ENCODE measurements at places on chromosomes 7 and 10. TPM values are rescaled to one million over a fixed set of nuclear protein-coding genes. Genes with fewer than 3 reads are reported as not detected.

GRCh38 chr7:130953196-130953595 lies 219.2 kb upstream of the KLF14 start:
- no peak overlapping the region for H3K4me3 ChIP-seq
- no peaks in the 10 kb centered on the region for H3K27me3 ChIP-seq

CALCR gene
- total RNA-seq = not detected

DNA sequence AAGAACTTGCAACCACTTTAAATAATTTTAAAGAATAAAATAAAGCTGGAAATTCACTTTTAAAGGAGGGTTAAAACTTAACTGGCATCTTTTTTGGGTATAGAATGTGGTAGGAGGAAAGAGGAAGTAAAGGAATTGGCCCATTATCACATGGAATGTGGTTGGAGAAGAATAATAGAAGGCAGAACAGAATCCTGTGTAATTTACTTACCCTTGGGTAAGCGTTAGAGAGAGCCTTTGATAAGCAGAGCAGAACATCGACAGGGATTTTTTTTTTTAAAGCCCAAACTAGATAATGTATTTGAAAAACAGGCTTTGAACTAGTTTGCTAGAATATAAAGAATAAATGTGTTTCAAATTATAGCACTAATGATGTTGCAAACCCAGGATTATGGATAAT lies 199.8 kb upstream of the KIAA1217 start:
- H3K27ac ChIP-seq = no peak overlapping the region
- DNase-seq = no peak
- H3K27me3 ChIP-seq = no peaks in the 10 kb centered on the region
- no peaks in the 10 kb centered on the region for H3K4me1 ChIP-seq
- H3K4me3 ChIP-seq = no peak overlapping the region

- H3K4me3 ChIP-seq = no peak within 1 kb of the TSS
- H3K27ac ChIP-seq = no peak within 1 kb of the TSS
- H3K4me1 ChIP-seq = no peaks in the 10 kb centered on the region
- no peak for DNase-seq
- H3K27me3 ChIP-seq = no peaks in the 10 kb centered on the region
Measured at GRCh38 chr10:123891144-123892071, at the start of gene CPXM2. Gene CPXM2, minus strand, starts transcription at chr10:123891807. Its CDS starts 148 bp downstream, at chr10:123891659.

MEST gene
- 2.3 TPM for total RNA-seq
